ENCODE measurements at places on chromosomes 3 and 15. TPM values are rescaled to one million over a fixed set of nuclear protein-coding genes. Genes with fewer than 3 reads are reported as not detected.
A peak's percentile ranks its signal among the peaks of the same experiment; 100 is the strongest.

- DNase-seq: peak; percentile 58
These were observed 45.5 kb downstream of the NBEAL2 start for GRCh38 chr3:47024932-47025331.

The MFAP1 gene
- 14.7 TPM for total RNA-seq

The RFTN1 gene
- total RNA-seq: 94.6 TPM

The KNL1 gene
- total RNA-seq: 3.5 TPM

DNA sequence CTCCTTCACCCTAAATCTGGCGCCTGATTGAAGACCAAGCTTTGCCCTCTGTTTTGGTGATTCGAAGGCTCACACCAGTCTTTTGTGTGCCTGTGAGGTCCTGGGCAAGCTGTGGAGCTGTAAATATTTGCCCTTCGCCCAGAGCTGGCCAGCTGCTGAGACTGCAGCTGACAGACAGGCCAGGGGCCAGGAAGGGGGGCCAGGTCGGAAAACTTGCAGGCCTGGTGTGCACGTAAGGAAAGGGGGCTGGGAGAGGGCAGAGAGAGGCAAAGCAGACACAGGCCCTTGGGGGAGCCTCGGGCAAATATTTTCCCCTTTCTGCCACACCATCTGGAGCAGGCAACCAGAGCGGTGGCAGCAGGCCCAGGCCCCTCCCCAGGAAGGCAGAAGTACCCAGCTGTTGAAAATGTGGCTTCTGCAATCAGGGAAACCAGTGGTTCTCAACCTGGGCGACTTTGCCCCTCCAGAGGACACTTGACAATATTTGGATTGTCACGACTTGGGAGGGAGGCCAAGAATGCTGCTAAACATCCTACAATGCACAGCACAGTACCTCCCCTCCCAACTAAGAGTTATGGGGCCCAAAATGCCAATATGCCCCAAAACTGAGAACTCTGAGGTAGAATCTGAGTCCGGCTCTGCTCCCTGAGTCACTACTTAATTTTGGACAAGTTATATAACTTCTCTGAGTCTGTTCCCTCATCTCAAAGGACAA is 2.5 kb downstream of the PDZRN3 start:
- DNase-seq: peak; percentile 82

GRCh38 chr3:183317271-183317670 is 64.2 kb downstream of the B3GNT5 start:
- DNase-seq: no peak

- no peak for DNase-seq
These were observed 44.4 kb downstream of the COL6A5 start for GRCh38 chr3:130389743-130390478.

DNA sequence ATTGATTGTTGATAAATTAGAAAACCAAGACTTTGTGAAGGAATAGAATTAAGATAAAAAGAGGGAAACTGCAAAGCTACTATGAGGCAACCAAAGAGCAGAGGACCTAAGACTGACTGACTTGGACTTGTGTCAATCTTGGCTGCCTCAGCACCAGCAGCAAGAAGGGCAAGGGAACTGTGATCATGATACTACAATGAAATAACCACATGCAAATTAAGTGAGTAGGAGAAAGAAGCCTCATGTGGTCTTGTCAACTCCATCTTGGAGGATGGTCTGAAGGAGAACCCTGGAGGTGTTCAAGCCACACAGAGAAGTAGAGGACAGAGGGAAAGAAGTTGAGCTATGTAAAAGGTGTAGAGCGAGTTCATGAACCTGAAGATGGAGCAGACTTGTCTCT is 47.3 kb upstream of the THRB start:
- no peak for DNase-seq

- no peak for DNase-seq
These were observed 30.4 kb upstream of the PLAAT1 start for GRCh38 chr3:193210618-193211017.

- peak; percentile 29 for DNase-seq
These were observed 11.8 kb downstream of the MYO1E start for GRCh38 chr15:59360896-59361295.

The CRYBG3 gene
- 18.9 TPM for total RNA-seq

The XIRP1 gene
- total RNA-seq: under 0.01 TPM

GRCh38 chr3:2558796-2559195 is 460.1 kb downstream of the CNTN4 start:
- no peak for DNase-seq

The CASR gene
- total RNA-seq: not detected

- DNase-seq: peak; percentile 57
These were observed 75.7 kb upstream of the FBN1 start for GRCh38 chr15:48721061-48721810.

The MOBP gene
- not detected for total RNA-seq

GRCh38 chr3:70554170-70554569 is 241.7 kb upstream of the MDFIC2 start:
- DNase-seq: no peak

- DNase-seq: no peak
These were observed 84.9 kb upstream of the ETV5 start for GRCh38 chr3:186193534-186194450.

DNA sequence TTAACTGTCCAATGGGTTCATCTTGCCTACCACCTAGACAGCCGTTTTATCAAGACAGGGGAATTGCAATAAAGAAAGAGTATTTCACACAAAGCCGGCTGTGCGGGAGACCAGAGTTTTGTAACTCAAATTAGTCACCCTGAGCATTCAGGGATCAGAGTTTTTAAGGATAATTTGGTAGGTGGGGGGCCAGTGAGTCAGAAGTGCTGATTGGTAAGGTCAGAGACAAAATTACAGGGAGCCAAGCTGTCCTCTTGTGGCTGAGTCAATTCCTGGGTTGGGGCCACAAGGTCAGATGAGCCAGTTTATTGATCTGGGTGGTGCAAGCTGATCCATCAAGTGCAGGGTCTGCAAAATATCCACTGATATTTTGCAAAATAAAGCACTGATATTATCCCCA is 29.9 kb upstream of the GPD1L start:
- no peak for DNase-seq

The PKM gene
- total RNA-seq: 1,919 TPM

DNA sequence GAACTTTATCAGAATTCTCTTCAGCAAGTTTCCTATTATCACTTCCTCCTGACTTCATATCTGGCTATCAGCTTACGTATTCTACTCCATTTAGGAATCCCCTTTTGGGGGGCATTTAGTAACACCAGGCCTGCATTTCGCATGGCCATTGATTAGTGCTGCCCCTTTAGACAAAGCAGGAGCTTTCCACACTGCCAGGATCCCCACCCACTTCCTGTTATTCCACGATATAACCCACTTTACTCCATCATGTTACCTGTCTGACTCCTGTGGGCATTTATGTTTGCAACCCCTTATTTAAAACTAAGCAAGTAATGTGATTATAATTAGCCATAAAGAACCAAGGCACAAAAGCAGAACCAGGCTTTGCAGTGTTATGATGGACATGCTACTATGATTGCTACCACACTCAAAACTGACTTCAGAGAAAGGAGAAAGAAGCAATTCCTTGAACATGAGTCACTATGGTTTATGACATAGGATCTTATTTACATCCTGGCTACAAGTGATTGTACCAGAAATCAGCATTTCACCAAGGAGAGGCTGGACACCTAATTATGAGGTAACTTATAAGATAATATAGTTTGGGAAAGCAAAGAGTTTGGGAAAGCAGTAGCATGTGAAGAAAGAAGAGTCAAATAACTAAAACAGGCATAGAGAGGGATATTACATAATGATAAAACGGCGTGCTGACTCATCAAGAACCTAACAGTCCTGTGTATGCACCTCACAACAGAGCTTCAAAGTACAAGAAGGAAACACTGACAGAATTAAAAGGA is 96.3 kb downstream of the IGSF11 start:
- no peak for DNase-seq

DNA sequence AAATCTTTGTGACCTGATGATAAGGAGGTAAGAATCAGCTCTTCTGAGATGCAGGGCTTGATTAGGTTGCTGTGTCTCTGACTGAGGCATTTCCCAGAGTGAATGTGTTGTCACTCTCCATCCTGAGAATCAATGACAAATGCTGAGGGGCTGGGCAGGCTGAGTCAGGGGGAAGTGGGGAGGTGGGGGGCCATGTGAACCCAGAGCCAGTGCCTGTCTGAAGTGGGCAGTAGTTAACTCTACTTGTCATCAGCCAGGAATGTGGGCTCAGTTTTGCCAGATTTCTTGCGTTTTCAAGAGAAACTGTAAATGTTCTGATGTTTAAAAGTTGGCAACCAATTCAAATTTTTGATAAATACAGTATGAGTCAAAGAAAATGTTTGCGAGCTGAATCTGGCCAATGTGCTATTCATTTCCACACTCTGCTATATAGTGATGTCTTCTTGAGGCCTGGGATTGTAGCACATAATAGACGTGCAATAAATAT is 3.1 kb upstream of the BNC1 start:
- peak; percentile 97 for DNase-seq

The SENP8 gene
- 2.4 TPM for total RNA-seq

The RYR3 gene
- total RNA-seq: not detected

- peak; percentile 17 for DNase-seq
These were observed 23.6 kb downstream of the TIMP4 start for GRCh38 chr3:12135029-12135657.

All from osteoblast (primary cell).